ENCODE measurements at places on chromosomes 6 and 20. TPM values are rescaled to one million over a fixed set of nuclear protein-coding genes. Genes with fewer than 3 reads are reported as not detected.

DNA sequence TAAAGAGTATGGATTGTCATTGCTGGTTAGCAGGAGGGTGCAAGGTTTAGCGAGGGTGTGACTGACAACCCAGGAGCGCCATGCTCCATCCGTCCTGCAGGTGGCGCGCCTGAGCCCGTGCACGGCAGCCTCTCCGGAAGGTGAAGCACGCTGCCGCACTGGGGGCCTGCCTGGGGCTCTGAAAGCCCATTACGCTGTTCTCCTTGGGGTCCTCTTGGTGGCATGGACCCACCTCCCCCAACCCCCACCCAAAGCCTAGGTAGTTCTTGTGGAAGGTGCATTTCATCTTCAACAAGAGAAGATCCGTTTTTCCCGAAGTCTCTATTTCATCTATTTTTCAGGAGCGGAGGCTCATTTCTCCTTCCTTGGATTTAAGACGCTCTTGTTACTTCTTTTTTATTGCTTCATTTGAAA is 197.4 kb upstream of the KCNG1 start:
- no peak for DNase-seq

DNA sequence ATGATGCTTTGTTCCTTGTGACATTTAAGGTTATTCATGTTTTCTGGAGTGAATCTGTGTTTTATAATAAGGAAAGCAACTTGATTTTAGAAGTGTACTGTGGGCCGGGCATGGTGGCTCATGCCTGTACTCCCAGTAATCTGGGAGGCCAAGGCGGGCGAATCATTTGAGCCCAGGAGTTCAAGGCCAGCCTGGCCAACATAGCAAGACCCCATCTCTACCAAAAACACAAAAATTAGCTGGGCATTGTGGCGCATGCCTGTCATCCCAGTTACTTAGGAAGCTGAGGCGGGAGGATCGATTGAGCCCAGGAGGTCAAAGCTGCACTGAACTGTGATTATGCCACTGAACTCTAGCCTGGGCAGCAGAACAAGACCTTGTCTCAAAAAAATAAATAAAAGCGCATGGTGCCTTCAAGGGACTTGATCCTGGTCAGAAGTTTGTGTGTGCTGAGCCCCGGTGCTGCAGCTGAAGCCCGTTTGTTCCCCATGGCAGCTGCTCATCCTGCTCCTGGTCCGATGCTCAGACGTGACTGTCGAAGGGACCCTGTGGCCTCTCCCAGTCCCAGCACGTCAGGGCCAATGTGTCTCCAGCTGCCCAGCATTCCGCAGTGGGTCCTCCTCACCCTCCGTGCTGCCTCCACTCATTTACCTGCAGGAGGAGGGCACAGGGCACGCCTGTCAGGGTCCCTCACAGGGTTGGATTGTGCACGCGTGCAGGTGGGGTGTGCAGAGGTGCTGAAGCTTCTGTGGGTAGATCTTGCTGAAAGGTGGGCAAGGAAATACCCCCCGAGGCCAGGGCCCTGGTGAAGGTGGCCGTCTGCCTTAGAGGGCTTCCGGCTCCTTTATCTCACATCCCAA is 18.3 kb downstream of the ENTPD6 start:
- no peak for DNase-seq

ME1 gene
- polyA plus RNA-seq: 2.3 TPM

GJA10 gene
- not detected for polyA plus RNA-seq
